GM03348 (cell line): ENCODE measurements at places on chromosomes 16 and 17.

GRCh38 chr16:58487566-58488351 is 12.2 kb upstream of the NDRG4 start:
- peak; percentile 93 for DNase-seq

DNA sequence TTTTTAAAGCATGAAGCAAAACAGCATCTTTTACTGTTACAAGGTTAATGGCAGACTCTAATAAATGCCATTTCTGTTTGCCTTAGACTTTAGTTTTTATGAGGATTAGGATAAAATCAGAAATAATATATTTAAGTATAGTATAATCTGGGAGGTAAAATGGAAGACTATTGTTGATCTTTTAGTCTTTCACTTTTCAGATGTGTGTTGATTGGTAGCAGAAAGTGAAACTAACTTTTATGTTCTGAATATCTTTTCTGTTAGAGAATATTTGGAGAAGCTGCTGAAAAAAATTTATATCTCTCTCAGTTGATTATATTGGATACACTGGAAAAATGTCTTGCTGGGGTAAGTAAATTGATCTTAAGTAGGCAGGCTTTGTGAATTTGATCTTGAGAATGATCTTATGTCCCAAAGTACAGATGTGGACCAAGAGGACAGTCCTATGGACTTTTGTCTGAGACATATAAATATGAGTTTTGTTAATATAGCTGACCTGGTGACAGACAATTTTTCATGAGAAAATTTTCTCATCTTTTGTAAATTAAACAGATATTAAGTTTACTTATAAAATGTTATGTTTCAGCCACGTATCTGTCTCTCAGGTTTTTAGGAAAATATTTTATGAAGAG is 64.1 kb downstream of the NF1 start:
- no peak for DNase-seq

GRCh38 chr16:66878067-66878466 is 2.2 kb upstream of the PDP2 start:
- DNase-seq = peak; percentile 40

GRCh38 chr16:71441348-71442050 is 355 bp downstream of the TLE7 start:
- DNase-seq = no peak

- DNase-seq = no peak
Measured at GRCh38 chr17:58235821-58236220, 2.6 kb upstream of the LPO start.

GRCh38 chr17:57628421-57628820 is 116.7 kb downstream of the CCDC182 start:
- DNase-seq = no peak

GRCh38 chr16:57505169-57505568 is 18.9 kb upstream of the DOK4 start:
- no peak for DNase-seq

DNA sequence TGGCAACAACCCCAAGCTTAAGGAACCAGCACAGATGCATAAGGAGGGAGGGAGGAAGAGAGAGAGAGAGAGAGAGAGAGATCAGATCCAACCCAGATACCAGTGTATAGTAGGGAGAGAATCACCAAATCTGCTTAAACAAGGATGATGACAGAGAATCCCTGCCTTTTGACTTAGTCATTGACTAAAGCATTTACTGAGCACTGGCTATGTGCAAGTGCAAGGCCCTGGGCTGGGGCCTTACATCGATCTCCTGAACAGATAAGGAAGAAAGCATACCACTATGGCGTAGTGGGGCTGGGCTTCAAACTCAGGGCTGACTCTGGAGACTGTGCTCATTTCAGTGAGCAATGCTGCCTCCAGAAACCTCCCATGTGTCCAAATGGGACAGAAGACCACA is 15.8 kb downstream of the TSNAXIP1 start:
- no peak for DNase-seq

- no peak for DNase-seq
Measured at GRCh38 chr17:34578016-34578415, 1.4 kb upstream of the TMEM132E start.

DNA sequence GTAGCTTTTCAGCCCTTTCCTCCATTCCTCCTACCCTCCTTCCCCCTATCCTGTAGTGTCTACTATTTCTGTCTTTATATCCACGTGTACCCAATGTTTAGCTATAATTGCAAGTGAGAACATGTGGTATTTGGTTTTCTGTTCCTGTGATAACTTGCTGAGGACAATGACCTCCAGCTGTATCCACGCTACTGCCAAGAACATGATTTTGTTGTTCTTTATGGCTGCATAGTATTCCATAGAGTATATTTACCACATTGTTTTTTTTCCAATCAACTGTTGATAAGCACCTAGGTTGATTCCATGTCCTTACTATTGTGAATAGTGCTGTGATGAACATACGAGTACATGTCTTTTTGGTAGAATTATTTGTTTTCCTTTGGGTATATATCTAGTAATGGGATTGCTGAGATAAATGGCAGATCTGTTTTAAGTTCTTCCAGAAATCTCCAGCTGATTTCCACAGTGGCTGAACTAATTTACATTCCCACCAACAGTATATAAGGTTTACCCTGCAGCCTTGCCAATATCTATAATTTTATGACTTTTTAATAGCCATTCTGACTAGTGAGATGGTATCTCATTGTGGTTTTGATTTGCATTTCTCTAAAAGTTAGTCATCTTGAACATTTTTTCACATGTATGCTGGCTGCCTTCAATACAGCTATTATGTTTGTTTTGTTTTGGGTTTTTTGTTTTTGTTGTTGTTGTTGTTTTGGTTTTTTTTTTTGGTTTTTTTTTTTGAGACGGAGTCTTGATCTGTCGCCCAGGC is 10.9 kb upstream of the COPRS start:
- no peak for DNase-seq

DNA sequence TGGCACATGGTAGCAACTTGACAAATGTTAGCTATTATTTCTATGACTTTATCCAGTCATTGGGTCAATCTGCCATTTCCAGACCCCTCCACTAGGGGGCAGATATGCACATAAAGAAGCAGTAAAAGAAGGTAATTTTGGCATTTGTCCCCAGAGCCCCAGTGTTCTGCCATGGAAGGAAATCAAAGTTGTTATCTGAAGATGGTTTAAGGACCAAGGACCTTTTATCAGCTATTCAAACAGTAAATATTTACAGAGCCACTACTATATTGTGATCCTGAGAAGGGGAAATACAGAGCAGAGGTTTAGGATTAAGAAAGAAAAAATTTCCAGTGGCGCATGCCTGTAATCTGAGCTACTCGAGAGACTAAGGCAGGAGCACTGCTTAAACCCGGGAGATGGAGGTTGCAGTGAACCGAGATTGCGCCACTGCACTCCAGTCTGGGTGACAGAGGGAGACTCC is 20.0 kb downstream of the TRAF4 start:
- peak; percentile 75 for DNase-seq

DNA sequence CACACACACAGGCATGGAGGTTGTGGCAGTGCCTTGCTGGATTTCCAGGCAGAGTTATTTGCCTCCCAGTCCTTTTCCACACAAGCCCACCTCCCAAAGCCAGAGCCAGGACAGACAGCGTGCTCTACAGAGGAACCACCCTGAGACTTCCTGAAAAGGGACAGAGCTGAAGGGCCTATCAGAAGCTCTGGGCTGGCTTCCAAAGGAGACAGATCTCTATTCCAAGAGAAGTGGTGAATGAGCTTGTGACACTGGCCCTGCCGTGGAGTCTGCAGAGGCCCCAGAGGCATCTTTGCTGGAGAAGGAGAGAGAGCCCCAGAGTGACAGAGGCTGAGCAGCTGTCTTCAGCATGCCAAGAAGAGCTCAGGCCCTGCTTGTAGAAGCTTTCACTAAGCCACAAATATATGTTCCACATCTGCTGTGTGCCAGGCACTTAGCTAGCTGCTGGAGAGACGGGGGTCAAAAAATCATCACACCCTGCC is 8.3 kb upstream of the LPCAT2 start:
- peak; percentile 50 for DNase-seq

DNA sequence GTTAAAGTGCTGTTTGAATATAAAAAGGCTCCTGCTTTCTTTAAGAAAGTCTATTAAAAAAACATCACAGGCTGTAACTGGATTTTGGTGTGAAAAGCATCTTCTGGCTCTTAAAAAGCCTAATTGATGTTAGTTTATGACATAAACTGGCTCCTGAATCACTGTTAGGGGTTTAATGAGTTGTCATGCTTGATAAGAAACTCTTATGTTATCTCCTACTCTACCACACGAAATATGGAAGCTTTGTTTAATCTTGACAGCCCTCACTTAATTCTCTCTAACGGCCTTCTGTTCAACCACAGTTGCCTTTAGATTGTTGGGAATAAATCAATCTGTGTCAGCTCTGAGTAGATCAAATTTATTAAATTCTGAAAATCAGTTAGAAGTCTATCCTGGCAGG is 51.5 kb downstream of the CPPED1 start:
- DNase-seq = no peak

DNA sequence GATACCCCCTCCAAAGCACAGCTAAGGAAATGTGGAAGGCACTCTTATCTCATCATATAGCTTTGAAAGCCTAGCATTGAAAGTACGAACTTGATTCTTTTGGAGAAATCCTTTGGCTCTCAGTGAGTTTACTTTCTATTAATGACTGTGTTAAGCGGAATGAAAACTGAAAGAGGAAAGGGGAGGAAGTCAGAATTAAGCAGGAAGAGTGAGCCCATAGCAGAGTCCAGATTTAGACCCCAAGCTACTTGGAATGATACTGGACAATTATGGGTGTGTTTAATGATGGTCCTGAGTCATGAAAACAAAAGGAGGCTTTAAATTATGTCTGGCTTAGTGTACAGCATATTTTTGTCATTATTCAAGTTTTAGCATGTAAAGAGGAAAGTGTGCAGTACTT is 42.2 kb downstream of the TENT4B start:
- peak; percentile 56 for DNase-seq

GRCh38 chr17:82449131-82449882 is 1.2 kb downstream of the CYBC1 start:
- DNase-seq = no peak

DNA sequence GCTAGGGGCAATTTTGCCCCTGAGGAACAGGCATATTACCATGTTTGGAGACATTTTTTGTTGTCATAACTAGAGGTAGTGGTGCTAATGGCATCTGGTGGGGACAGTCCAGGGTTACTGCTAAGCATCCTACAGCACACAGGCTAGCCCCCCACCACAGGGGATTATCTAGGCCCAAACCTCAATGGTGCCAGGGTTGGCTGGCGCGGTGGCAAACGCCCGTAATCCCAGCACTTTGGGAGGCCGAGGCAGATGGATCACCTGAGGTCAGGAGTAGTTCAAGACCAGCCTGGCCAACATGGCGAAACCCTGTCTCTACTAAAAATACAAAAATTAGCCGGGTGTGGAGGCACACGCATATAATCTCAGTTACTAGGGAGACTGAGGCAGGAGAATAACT is 15.2 kb downstream of the C1QTNF1 start:
- DNase-seq = no peak

GRCh38 chr17:3964203-3965117 is at the start of gene ATP2A3:
Gene ATP2A3, minus strand, starts transcription at chr17:3964437. Its CDS starts 146 bp downstream, at chr17:3964291.
- DNase-seq = peak; percentile 63

DNA sequence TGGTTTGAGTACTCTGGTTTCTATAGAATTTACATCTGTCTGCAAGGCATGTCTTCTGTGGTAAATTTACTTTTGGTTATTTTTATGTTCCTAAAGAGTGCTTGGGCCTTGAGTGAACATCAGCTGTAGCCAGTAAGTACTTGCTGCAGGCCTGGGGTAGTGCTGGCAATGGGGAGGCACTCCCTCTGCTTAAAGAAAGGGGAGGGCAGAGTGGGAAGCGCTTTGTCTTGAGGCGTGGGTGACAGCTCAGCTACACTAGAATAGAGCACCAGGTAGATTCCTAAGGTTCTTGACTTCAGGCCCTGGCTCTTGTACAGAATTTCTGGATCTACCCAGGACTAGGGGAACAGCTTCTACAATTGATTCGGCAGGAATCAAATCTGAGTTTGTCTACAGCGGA is 50.6 kb downstream of the MPHOSPH6 start:
- DNase-seq = no peak

- DNase-seq = peak; percentile 85
Measured at GRCh38 chr16:70653809-70654771, 7.7 kb downstream of the IL34 start.

- DNase-seq = no peak
Measured at GRCh38 chr17:58412961-58413586, 4.3 kb downstream of the RNF43 start.
